ENCODE measurements at places on chromosomes 7 and 10.

GRCh38 chr10:77220150-77220549 is 417.5 kb downstream of the KCNMA1 start:
- DNase-seq = no peak

GRCh38 chr10:9733766-9734165 is 1283.9 kb upstream of the CELF2 start:
- DNase-seq = no peak

DNA sequence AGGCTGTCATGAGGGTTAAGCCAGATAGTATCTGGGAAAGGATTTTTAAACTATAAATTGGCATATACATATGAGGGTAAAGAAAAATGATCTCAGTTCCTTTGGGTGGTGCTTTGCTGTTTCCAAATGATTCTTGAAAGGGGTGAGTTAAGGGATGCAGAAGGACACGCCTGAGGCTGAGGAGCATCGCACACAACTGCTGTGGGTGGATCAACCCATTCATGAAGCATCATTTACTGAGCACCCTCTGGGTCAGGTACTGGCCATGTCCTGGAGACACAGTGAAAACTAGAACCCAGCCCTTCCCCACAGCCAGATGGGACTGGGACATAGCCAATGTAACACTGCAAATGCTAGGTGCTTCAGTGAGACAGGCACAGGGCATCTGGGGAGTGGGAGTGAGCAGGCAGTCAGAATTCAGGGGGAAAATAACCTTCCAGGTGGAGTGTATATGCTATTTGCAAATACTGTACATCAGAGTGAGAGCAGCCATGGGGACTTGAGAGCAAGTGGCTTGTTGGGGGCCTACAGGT is 112.1 kb downstream of the WDFY4 start:
- DNase-seq = no peak

- no peak for DNase-seq
These were observed 9.9 kb upstream of the NEUROG3 start for GRCh38 chr10:69583106-69583505.

DNA sequence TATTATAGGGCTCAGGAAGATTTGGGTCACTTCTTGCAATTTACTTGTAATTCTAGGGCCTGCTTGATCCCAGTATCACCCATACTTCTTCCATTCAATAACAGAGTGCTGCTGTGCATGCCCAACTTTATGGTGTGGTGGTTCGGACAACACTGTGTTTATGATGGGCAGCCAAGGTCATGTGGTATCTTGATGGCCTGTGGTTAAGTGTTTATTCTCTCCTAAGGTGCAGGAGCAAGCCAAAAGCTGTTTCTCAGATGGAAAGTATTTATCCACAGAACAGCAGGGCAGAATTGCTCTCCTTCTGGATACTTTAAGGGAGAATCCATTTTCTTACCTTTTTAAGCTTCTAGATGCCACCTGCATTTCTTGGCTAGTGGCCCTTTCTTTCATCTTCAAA is 433.8 kb downstream of the SH2D4B start:
- no peak for DNase-seq

DNA sequence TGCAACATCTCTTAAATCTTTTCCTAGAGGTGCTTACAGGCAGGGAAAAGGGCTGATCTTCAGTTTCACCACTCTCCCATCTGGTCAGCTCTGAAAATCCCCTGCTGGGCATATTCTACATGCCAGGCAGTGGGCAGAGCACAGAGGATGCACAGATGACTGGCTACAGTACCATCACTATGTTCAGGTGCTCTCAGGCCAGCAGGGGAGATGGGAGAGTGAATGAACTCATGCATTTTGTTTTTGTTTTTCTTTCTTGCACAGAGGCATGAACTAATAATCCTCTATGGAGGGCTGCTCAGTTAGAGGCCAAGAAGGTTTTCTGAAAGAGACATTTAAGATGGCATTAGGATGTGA is 19.3 kb downstream of the ELMO1 start:
- no peak for DNase-seq

GRCh38 chr10:122190176-122190943 is 80.7 kb upstream of the BTBD16 start:
- no peak for DNase-seq

DNA sequence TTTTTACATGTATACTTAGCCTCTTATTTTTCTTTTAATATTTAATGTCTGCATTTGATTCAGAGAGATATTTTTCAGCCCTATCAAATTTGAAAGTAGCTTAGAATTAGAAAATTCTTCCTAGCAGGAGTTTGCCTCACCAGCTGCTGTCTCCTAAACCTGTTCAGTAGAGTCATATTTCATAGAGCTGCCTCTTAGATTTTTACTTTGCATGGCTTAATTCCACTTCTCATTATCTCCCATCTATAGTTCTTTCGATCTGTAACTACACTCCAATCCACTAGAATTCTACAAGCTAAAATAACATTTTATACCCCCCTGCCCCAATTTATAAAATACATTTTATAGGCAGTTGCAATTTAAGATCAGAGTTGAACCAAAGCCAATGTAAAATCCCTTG is 227.0 kb downstream of the ANK3 start:
- DNase-seq = no peak

DNA sequence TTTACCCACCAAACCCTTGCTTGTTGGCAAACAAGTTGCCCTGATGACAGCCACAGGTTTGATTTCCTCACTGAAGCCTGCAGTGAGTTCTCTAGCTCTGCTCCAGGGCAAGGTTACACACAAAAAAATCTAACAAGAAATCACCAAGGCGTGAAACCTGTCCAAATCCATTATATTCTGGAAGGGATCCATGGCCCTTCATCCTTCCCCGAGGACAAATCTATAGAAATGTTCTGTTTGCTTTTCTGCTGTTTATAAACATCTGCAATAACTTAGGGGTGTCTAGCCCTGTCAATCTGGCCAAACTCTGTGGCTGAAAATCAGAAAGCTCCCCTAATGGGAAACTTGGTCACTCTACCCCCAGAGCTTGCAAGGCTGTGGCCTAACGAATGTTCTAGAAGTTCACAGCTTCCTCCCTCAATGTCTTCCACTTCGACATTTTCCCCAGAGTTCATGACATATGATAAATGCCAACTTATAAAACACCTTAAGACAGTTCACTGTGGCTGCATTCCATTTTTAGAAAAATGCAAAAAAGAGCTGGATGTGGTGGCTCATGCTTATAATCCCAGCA is 164.5 kb downstream of the PRPF18 start:
- no peak for DNase-seq

GRCh38 chr10:79066411-79067240 is 2.1 kb upstream of the ZMIZ1 start:
- peak; percentile 11 for DNase-seq

DNA sequence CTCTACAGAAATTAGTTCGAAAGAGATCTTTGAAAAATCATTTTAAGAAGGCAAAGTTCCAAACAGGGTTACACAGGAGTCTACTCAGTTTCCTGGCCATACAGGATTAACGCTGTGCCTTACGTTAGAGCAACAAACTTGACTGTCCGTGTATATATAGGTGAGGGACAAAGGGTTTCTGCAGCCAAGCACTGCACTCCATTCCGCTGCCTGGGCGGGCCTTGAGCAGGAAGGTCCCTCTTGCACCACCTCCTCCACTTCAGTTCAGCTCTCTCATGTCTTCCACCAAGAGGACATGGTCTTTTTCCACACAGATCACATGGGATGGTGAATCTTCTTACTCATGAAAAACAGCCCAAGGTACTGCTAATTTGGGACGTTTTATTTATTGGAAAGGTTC is 43.2 kb downstream of the MCMBP start:
- DNase-seq = no peak

DNA sequence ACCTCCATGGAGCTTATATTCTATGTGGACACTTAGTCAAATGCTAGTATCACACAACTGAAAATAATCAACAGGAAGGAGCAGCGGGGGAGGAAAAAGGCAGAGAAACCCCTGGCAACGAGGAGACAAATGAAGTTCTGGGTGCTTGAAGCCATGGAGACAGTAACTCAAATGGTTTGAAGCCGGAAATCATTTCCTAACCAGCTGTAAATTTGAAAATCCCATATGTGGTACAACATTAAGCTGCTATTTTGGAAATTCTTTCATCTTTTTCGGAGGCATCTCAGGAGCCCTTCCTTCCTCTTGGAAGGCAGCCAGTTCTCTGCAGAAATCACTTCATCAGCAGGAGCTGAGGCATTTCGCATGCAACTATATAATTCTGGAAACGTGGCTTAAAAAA is 91.4 kb downstream of the PPP1R3C start:
- DNase-seq = no peak

- no peak for DNase-seq
These were observed 984 bp upstream of the IKZF1 start for GRCh38 chr7:50303335-50304128.

- DNase-seq = no peak
These were observed 880 bp downstream of the HERC4 start for GRCh38 chr10:68074031-68074774.

GRCh38 chr7:99041526-99041925 is 102.4 kb downstream of the SMURF1 start:
- DNase-seq = no peak

DNA sequence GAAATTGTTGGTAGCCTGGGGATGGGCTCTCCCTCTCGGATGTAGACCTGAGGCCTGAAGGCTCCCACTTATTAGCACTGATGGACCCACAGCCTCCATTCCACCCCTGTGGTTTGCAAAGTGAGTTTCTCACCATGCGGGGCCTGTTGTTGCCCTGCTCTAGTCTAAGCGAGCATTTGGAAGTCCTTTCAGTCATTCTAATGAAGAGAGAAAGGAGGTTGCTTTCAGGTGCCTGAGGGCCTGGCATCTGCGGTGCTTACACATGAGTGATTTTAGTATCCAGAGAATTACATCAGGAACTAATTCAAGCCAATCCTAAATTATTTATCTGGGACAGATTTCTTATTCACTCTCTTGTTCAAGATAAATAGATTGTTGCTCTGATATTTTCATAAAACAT is 61.6 kb downstream of the NAMPT start:
- no peak for DNase-seq

GRCh38 chr7:124652237-124652636 is 113.4 kb downstream of the GPR37 start:
- no peak for DNase-seq

- DNase-seq = no peak
These were observed 1.5 kb downstream of the PKD1L1 start for GRCh38 chr7:47946581-47947354.

- DNase-seq = no peak
These were observed 22.1 kb upstream of the STEAP4 start for GRCh38 chr7:88328787-88329186.

- DNase-seq = no peak
These were observed 1.3 kb downstream of the CNNM2 start for GRCh38 chr10:102919246-102919959.

DNA sequence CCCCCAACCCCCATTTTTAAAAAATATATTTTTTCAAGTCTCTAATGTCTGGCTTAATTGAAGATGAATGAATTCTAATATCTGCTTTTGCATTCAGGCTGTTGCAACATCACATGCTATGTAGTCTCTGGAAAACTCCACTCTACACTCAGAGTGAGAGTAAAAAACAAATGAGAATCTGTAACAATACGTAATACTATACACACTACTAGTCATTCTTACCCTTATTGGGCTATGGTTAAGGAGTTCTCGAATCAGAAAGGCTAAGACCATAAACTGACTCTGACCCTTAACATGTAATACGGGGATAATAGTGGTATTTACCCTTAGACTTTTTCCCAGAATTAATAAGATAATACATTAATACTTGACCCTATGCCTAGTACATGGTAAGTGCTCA is 42.9 kb upstream of the TMEM168 start:
- DNase-seq = no peak

DNA sequence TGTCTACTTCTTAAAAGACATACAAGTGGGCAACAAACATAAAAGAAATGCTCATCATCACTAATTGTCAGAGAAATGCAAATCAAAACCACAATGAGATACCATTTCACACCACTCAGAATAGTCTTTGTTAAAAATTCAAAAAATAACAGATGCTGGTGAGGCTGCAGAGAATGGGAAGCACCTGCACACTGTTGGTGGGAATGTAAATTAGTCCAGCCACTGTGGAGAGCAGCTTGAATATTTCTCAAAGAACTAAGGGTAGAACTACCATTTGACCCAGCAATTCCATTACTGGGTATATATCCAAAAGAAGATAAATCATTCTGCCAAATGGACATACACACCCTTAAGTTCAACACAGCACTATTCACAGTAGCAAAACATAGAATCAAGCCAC is 61.8 kb upstream of the STEAP1 start:
- no peak for DNase-seq

DNA sequence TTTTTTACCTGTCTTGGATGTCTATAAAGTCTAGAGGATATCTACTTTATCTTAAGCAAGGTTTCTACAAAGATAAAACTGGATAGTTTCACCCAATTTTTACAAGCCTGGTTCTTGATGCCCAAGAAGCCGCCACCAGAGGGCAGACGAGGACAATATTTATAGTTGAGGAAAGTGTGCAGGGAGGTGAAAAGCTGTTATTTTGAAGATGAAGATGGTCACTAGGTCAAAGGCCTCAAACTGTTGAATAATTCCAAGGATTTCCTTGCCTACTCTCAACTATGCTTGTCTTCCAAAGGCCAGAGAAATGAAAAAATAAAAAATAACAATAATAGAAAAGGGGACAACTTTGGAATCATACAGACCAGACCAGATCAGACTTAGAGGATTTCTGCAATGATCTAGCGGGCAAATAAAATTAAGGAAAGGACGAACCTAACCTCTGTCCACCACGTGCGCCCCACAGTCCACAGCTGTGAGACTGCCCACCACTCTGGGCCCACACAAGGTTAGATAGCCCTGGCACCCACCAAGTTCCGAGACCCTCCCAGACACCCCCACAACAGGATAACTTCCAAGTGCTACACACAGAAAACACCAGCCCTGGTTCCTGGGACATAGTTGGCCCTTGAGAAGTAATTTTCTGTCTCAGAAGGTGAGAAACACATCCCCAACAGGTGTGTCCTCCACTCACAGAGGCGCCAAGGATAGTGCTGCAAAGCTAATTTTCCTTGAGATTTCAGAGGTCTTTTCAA is 2.8 kb downstream of the PKD1L1 start:
- peak; percentile 79 for DNase-seq

DNA sequence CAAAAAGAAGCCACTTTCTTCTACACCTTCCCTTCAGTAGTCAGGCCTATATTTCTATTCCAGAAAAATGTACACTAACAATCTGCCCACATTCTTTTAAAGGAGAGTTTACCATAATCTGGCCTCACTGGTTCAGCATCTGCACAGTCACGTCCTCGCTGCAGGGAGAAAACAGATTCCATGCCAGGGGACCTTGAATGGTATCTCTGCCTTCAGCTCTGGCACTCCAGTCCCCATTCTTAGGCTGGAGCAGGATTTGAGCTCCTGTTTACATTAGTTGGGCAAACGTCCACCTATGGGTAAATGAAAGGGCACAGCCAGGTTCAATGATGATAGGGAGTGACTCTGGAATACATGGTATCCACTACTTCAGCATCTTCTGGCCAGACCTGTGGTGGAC is 371.0 kb upstream of the MTPN start:
- no peak for DNase-seq

DNA sequence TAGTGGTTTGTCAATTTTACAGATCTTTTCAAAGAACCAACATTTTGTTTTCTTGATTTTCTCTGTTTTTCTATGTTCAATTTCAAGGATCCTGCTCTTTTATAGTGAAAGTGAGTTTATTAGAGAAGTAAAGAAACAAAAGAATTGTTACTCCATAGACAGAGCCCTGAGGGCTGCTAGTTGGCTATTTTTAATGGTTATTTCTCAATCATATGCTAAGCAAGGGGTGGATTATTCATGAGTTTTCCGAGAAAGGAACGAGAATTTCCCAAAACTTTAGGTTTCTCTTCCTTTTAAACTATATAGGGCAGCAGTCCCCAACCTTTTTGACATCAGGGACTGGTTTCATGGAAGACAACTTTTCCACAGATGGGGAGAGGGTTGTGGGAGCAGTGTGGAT is 165.0 kb downstream of the CCSER2 start:
- DNase-seq = no peak

Data from stimulated activated CD4-positive, alpha-beta T cell treated with anti-CD3 and anti-CD28 coated beads, Interleukin-4, amount 100 ng/mL, for 24 hours (primary cell).